H54 (cell line): ENCODE measurements at places on chromosomes 13 and 19.
A peak's percentile ranks its signal among the peaks of the same experiment; 100 is the strongest.

DNA sequence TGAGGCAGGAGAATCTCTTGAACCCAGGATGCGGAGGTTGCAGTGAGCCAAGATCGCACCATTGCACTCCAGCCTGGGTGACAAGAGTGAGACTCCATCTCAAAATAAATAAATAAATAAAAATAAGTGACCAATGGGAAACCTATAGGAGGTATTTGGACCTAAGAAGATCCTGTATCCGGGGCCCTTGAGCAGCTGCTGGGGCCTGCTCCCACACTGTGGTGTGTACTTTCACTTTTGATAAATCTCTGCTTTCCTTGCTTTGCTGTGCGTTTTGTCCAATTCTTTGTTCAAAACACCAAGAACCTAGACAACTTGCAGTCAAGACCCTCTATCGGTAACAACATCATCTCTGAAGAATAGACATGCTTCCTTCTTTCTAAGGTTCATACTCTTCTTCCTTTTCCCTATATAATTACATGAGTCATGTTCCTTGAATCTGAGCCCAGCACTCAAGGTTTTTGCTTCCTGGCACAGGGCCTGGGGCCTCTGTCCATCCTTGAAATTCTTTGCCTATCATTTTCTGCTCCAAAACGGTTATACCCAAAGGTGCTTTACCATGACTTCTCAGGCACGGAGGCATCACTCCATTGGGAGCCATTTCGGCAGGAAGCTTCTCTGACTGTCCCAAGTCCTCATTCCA, 14.2 kb upstream of the PNMA8C start:
- peak; percentile 41 for DNase-seq

GRCh38 chr13:27171244-27171826, at the start of gene USP12:
USP12 (minus strand) TSS chr13:27171811; CDS start chr13:27171639, 172 bp downstream.
- DNase-seq: no peak

- DNase-seq: no peak
These were observed 12.4 kb upstream of the USE1 start for GRCh38 chr19:17202713-17203112.

DNA sequence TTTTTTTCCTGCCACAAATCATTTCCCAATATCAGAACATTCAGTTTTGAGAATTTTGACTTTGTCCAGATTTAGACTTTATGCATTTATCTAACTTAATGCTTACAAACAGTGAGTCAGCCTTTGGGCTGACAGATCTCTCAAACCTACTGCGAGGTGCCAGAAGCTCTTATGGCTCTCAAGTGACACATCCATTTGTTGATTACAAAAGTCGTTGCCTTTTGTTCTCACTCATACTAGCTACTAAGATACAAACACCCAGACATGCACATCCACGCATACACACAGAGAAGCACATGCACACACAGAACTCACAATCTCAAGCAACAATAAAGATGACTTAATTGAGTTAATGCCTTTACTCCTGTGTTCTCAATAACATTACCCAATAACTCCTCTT, 1147.5 kb downstream of the DIAPH3 start:
- no peak for DNase-seq

- no peak for DNase-seq
These were observed 6.7 kb downstream of the ZBTB32 start for GRCh38 chr19:35710784-35711723.

- peak; percentile 67 for DNase-seq
These were observed 2.2 kb upstream of the ARHGAP33 start for GRCh38 chr19:35773020-35773806.

- no peak for DNase-seq
These were observed 6.9 kb downstream of the GNA11 start for GRCh38 chr19:3100747-3101730.

GRCh38 chr13:50910485-50910805, 854 bp downstream of the RNASEH2B start:
- DNase-seq: peak; percentile 10

DNA sequence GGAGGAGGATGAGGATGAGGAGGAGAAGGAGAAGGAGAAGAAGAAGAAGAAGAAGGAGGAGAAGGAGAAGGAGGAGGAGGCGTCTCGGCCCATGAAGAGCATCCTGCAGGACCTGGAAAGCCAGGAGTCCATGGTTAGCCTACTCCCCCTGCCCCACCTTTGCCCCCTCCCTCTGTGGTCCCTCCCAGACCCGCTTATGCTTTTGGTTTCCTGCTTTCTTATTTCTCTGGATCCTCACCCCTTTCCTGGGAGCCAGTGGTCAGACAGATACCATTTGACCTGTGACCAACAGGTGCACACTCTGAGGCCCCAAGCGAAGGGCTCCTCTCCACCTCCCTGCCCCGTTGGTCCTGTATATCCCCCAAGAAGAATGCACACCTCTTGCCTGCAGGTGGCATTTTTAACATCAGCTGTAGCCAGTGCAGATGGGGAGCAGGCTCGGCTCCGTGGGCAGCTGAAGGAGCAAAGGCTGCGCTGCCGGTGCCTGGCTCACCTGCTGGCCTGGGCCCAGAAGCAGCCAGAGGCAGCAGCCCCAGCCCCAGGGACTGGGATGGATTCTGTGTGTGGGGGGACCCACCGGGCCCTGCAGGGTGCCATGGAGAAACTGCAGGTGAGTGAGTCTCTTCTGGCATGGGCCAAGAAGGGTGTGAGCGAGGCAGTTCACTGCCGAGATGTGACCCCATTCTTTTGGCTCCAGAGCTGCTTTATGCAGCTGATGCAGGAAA, 32.1 kb upstream of the ZNF492 start:
- DNase-seq: no peak

GRCh38 chr13:31138515-31138914, 23.2 kb downstream of the HSPH1 start:
- no peak for DNase-seq

DNA sequence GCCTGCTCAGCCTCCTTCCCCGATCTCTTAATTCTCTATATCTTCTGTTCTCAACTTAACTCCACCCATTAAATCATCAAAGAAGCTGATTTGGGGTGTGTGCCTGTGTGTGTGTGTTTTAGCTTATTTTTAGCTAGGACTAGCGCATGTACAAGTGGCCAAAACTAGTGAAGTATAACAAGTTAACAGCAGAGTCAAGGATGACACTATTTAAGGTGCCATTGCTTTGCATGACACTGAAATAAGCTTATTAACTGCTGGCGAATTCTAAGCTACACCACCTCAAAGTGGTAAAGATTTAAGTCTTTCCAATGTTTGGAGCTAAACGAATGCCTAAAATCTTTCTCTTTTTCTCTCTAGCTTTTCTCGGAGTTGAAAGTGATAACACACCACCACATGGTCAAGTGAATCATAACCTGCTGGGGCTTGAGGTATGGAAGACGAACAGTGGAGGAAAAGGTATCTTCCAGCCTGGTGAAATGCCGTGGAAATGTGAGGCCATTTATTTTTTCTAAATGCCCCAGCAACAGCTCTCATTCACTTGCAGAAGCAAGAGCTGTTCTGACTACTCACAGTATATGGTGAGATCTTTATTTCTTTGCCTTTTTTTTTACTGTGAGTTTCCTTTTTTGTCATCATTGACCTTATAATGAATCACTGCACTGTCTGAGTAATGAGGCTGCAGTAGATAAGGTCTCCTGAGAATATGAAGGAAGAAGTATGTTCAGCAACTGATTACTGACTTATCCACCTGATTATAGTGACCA, 570.3 kb downstream of the PCDH9 start:
- no peak for DNase-seq

GRCh38 chr13:109476001-109476400, 310.4 kb downstream of the IRS2 start:
- no peak for DNase-seq

DNA sequence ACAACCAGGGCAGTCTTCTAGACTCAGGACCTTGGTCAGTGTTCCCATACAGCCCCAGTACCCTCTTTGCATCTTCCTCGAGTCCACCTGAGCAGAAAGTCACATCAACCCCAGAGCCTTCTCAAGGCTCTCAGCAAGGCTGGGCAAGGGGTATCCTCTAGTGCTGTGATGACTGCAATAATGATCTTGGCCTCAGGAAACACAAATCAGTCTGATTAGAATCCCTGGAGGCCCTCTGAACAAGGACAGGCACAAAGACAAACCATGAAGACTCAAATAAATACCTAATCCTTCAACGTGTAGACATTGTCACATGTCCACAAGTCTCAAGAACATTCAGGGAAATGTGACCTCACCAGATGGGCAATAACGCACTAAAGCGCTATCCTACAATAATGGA, 468.2 kb downstream of the TBC1D4 start:
- DNase-seq: no peak
